ENCODE measurements at places on chromosomes 11 and 22. TPM values are rescaled to one million over a fixed set of nuclear protein-coding genes. Genes with fewer than 3 reads are reported as not detected.

The MS4A15 gene
- not detected for total RNA-seq

The IGHMBP2 gene
- 9.0 TPM for total RNA-seq

The MRPL49 gene
- total RNA-seq, result 34.2 TPM

The MPZL3 gene
- 3.1 TPM for total RNA-seq

The NFAM1 gene
- 6.4 TPM for total RNA-seq

The EMID1 gene
- total RNA-seq, result 0.49 TPM

The CD3D gene
- not detected for total RNA-seq

The MRGPRX4 gene
- total RNA-seq, result not detected

The MICAL2 gene
- 89.9 TPM for total RNA-seq

DNA sequence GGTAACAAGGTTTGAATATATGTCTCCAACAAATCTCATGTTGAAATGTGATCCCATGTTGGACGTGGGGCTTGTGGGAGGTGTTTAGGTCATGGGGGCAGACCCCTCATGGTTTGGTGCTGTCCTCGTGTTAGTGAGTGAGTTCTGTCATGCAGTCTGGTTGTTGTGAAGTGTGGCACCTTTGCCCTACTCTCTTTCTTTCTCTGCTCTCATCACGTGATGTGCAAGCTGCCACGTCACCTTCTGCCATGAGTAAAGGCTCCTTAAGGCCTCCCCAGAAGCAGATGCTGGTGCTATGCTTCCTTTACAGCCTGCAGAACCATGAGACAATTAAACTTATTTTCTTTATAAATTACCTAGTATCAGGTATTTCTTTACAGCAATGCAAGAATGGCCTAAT lies 218.3 kb downstream of the NXPE2 start:
- no peak overlapping the region for H3K27ac ChIP-seq
- no peaks in the 10 kb centered on the region for H3K4me1 ChIP-seq
- DNase-seq, result no peak
- H3K4me3 ChIP-seq, result no peak overlapping the region

- peaks cover 36% of the 10 kb centered on the region for H3K27me3 ChIP-seq
- DNase-seq, result peak; percentile 51
- H3K4me3 ChIP-seq, result peak overlapping the region; percentile 32
- H3K36me3 ChIP-seq, result no peaks in the 10 kb centered on the region
Observed at GRCh38 chr11:126585774-126586491, 230.4 kb downstream of the ST3GAL4 start.

GRCh38 chr11:55697817-55698216 lies 35.8 kb downstream of the OR4C6 start:
- no peak overlapping the region for H3K27ac ChIP-seq
- H3K36me3 ChIP-seq, result no peaks in the 10 kb centered on the region
- H3K27me3 ChIP-seq, result no peaks in the 10 kb centered on the region
- DNase-seq, result no peak

GRCh38 chr11:121766991-121767390 lies 314.2 kb upstream of the SORL1-AS1 start:
- H3K4me3 ChIP-seq, result no peak overlapping the region
- H3K36me3 ChIP-seq, result no peaks in the 10 kb centered on the region
- H3K27ac ChIP-seq, result no peak overlapping the region
- DNase-seq, result no peak
- H3K4me1 ChIP-seq, result no peaks in the 10 kb centered on the region

DNA sequence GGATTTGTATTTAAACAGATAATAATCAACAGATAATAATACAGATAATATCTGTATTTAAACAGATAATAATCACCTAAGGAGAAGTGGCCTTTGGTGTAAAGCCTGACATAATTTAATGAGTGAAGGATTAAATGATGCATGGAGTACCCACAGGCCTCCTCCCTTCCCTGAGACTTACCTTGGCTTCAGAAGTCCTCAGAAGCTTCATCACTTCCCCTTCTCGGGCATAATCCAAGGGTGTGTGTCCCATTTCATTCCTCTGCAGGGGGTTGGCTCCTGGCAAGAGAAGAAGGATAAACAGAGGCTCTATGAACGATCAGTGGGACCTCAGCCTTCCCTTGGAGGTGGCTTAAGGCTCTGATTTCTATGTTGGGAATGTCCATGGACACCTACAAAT lies 85.5 kb upstream of the PHOX2A start:
- no peak overlapping the region for H3K27ac ChIP-seq
- H3K4me3 ChIP-seq, result no peak overlapping the region
- no peaks in the 10 kb centered on the region for H3K36me3 ChIP-seq
- H3K4me1 ChIP-seq, result peaks cover 40% of the 10 kb centered on the region
- DNase-seq, result no peak

- peaks cover 21% of the 10 kb centered on the region for H3K4me1 ChIP-seq
- H3K4me3 ChIP-seq, result no peak overlapping the region
- no peak overlapping the region for H3K27ac ChIP-seq
- no peak for DNase-seq
Observed at GRCh38 chr11:8261291-8261690, 2.4 kb downstream of the LMO1 start.

DNA sequence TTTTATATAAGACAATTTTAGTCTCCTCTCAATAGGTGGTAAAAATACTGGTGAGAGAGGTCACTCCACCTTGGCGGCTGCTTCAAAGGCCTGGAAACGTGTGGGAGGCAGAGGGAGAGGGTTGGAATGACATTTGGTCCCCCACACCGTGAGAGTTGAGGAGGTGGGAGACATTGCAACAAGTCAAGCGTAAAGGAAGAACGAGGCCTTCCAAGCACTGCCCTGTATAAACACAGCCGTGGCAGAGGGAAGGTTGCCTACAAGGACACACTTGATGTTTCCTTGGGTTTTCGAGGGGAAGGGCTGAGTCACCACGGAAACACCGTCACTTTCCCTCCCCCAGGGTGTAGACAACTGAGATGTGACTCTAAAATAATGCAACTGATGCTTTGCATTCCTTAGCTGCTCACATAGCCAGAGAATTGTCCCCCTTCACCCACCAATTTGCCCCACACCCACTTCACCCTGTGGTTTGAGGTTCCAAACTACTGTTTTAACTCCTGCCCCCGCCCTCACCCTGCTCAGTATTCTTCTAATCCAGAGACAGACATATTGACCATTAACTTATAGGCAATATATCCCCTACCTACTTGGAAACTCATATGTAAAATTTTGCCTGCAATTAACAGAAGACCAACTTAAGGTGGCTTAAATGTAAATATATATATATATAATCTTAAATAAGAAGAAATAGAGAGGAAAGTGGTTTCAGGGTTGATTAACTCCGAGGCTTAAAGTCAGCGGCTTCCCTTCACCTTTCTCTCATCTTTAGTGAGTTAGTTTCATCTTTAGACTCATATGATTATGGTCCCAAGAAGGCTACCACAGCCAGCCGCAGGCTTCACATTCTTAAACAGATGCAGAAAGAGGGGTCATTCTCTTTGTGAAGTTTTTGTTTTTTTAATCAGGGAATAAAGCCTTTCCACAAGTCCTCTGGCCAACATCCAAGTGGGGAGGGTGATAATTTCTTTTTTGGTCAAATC lies 54.1 kb upstream of the BDNF start:
- no peak for DNase-seq
- H3K27me3 ChIP-seq, result no peaks in the 10 kb centered on the region
- no peak overlapping the region for H3K4me3 ChIP-seq
- H3K4me1 ChIP-seq, result no peaks in the 10 kb centered on the region

DNA sequence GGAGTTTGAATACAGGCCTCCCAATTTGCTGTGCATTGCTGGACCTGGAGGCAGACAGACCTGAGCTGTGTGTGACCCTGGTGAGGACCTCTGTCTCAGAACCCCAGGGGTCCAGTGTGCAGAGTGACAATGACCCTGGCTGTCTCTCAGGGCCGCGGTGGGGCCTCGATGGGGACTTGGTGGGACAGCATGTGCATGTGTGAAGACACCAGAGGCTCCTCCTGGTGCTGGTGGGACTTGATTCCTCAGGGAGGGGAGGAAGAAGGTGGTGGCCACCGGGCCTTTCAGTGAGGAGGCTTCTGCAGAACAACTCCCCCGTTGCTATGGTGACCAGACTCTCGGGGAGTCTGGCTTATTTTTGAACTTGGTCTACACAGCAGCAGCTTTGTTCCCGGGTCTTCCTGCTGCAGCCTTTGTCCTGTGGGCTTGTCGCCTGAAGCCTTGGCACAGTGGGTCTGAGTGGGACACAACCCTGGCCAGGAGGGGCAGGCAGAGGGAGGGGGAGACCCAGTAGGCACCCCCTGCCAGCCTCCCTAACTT lies 35.3 kb downstream of the MCM5 start:
- H3K27me3 ChIP-seq, result no peaks in the 10 kb centered on the region
- no peak for DNase-seq
- H3K4me3 ChIP-seq, result no peak overlapping the region
- H3K36me3 ChIP-seq, result no peaks in the 10 kb centered on the region
- peaks cover 8% of the 10 kb centered on the region for H3K4me1 ChIP-seq
- no peak overlapping the region for H3K27ac ChIP-seq

DNA sequence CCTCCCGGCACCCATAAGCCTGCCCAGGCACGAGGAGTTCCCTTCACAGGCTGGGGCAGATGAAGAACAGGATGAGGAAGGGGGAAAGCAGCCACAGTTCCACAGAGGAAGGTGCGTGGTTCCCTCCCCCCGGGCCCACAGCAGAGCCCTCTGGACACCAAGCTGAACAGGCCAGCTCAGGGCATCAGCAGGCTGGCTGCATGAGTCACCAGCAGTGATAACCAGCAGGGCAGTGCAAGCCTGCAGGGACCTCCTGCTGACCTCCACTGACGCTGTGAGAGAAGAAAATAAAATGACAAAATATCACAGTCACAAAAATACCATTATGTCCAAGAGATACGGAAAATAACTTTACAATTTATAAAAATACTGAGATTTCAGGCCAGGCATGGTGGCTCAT lies 11.5 kb downstream of the RTL6 start:
- H3K4me3 ChIP-seq, result no peak overlapping the region
- no peak overlapping the region for H3K27ac ChIP-seq
- peaks cover 7% of the 10 kb centered on the region for H3K4me1 ChIP-seq
- no peaks in the 10 kb centered on the region for H3K27me3 ChIP-seq
- H3K36me3 ChIP-seq, result no peaks in the 10 kb centered on the region
- DNase-seq, result peak; percentile 16

DNA sequence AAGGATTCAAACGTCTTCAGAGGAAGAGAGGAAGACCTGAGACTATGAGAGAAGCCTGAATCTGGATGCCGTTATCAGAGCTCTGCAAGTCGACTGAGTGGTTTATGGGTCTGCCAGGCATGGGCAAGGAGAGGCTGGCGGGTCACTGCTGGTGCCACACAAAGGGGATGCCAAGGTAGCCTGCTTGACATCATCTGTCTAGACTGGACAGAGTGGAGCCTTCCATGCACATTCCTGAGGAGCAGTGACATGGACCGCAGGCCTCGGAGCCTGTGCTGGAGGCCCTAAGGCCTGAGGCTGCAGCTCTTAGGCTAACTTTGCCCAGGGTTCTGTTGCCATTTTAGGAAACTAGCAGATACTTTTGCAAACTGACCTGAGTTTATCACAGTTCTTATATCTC lies 127.4 kb downstream of the WT1 start:
- no peak overlapping the region for H3K27ac ChIP-seq
- H3K27me3 ChIP-seq, result peaks cover 6% of the 10 kb centered on the region
- no peaks in the 10 kb centered on the region for H3K36me3 ChIP-seq

DNA sequence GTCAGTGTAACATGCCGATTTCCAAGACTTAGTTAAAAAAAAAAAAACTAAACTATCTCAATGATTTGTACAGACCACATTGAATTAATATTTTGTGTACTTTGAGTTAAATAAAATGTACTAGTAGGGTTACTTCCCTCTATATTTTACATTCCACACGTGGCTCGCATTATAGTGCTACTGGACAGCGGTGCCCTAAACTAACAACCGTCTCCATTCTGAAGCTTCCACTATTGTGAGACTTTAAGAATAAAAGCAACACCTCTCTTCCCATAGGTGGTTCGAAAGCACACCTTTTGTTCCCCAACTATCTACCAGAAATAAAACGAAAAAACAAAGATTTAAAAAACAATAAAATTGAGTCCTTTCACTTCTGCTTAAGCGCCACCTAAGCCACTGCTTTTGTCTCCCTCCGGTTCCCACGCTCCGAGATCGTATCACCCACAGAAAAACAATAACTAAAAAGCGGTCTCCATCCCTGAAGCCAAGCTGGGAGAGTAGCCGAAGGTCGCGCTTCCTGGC lies 380 bp upstream of the TTC17 start:
- H3K36me3 ChIP-seq, result no peaks in the 10 kb centered on the region
- peak overlapping the region; percentile 95 for H3K4me3 ChIP-seq

GRCh38 chr11:69982690-69983570 lies 95.2 kb upstream of the ANO1 start:
- H3K4me1 ChIP-seq, result peaks cover 42% of the 10 kb centered on the region
- no peak for DNase-seq
- H3K36me3 ChIP-seq, result no peaks in the 10 kb centered on the region
- H3K27me3 ChIP-seq, result peaks cover 60% of the 10 kb centered on the region
- no peak overlapping the region for H3K27ac ChIP-seq

GRCh38 chr22:27801616-27802345 lies at the start of gene MN1:
Gene MN1, minus strand, starts transcription at chr22:27801756. Its CDS starts 1,213 bp downstream, at chr22:27800543.
- peaks cover 47% of the 10 kb centered on the region for H3K4me1 ChIP-seq
- no peaks in the 10 kb centered on the region for H3K36me3 ChIP-seq
- H3K27ac ChIP-seq, result peak within 1 kb of the TSS; percentile 92
- peaks cover 36% of the 10 kb centered on the region for H3K27me3 ChIP-seq
- peak within 1 kb of the TSS; percentile 73 for H3K4me3 ChIP-seq

GRCh38 chr11:44399968-44400367 lies 90.0 kb upstream of the ALX4 start:
- H3K27ac ChIP-seq, result no peak overlapping the region
- DNase-seq, result no peak
- no peak overlapping the region for H3K4me3 ChIP-seq
- H3K27me3 ChIP-seq, result no peaks in the 10 kb centered on the region

DNA sequence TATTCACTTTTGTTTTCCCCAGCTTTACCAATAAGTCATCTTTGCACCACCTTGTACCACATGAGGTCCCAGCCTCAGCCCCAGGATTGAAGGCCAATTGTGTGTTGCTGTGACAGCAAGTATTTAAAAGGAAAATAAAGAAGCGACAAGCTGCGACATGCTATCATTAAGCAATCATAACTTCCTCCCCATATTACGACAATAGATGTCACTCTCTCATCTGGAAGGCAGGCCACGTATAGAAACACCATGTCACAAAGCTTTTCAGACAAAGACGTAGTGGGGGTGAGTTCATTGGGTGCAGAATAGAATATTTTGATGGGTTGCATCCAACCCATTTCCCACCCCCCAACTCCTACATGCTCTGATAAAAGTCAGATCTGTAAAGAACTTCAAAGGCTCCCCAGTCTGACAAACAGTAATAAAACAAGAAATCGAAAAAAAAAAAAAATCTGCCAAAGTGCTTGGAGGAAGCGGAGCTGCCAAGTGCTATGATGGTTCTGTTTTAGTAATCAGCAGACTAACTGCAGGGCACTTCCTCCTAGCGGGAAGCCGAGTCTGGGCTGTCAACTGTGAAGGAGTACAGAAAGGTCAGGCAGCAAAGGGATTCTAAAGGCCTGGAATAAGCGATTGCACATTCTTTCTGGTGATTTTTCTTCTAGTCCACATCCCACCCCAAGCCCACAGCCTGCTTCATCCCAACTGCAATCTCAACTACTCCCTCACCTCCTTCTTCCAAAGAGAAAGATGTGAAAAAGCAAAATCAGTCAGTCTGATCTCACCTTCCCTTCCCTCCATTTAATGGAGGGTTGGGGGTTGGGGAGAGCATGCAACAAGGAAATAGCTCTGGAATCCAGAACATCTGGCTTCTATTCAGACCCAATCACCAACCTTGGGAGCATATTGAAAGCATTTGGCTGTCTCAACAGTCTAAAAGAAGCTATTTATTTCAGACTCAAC lies 131.4 kb upstream of the UBASH3B start:
- no peaks in the 10 kb centered on the region for H3K27me3 ChIP-seq
- peak overlapping the region; percentile 59 for H3K27ac ChIP-seq
- no peak for DNase-seq
- H3K4me3 ChIP-seq, result no peak overlapping the region

GRCh38 chr11:132244846-132245245 lies 874.4 kb downstream of the NTM start:
- H3K27ac ChIP-seq, result no peak overlapping the region
- no peak for DNase-seq
- no peaks in the 10 kb centered on the region for H3K4me1 ChIP-seq
- no peak overlapping the region for H3K4me3 ChIP-seq
